ENCODE measurements at places on chromosomes 7 and 10. TPM values are rescaled to one million over a fixed set of nuclear protein-coding genes. Genes with fewer than 3 reads are reported as not detected.

- no peaks in the 10 kb centered on the region for H3K36me3 ChIP-seq
- H3K27ac ChIP-seq, result no peak overlapping the region
- H3K4me1 ChIP-seq, result peaks cover 4% of the 10 kb centered on the region
- no peak for DNase-seq
- no peak overlapping the region for H3K4me3 ChIP-seq
Observed at GRCh38 chr10:73581918-73582317, 9.2 kb downstream of the USP54 start.

Gene TMEM273
- total RNA-seq, result not detected

Gene CTAGE15
- not detected for total RNA-seq

- no peaks in the 10 kb centered on the region for H3K4me1 ChIP-seq
- H3K4me3 ChIP-seq, result no peak overlapping the region
- no peaks in the 10 kb centered on the region for H3K27me3 ChIP-seq
- H3K27ac ChIP-seq, result no peak overlapping the region
- peak; percentile 14 for DNase-seq
- H3K36me3 ChIP-seq, result no peaks in the 10 kb centered on the region
Observed at GRCh38 chr7:90892213-90892612, 296.1 kb downstream of the CDK14 start.

DNA sequence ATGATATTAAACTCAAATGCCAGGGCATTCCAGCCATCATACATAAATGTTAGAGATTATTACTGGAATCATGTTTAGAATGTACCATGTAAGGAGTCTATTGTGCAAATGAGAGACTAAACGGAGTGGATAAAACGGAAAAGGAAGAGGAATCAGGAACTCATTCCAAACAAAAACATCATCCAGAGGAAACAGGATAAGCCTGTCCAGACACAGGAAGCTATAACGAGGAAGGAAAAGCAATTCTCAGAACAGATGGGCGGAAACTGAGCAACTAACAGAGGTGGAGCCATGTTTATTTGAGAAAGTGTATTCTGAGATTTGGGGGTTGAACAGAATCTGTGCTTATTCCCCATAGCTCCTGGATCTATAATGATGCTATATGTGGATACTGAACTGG lies 52.3 kb upstream of the TRIM24 start:
- H3K4me3 ChIP-seq, result no peak overlapping the region
- H3K36me3 ChIP-seq, result no peaks in the 10 kb centered on the region
- no peaks in the 10 kb centered on the region for H3K4me1 ChIP-seq
- H3K27ac ChIP-seq, result no peak overlapping the region

Gene DPYSL4
- total RNA-seq, result 7.2 TPM

GRCh38 chr7:73644688-73645286 lies 20.5 kb upstream of the MLXIPL start:
- H3K36me3 ChIP-seq, result no peaks in the 10 kb centered on the region
- no peak for DNase-seq
- H3K4me1 ChIP-seq, result no peaks in the 10 kb centered on the region

GRCh38 chr10:93907059-93907458 lies 13.3 kb downstream of the SLC35G1 start:
- H3K4me1 ChIP-seq, result no peaks in the 10 kb centered on the region
- H3K27ac ChIP-seq, result no peak overlapping the region
- H3K36me3 ChIP-seq, result peaks cover 6% of the 10 kb centered on the region
- no peaks in the 10 kb centered on the region for H3K27me3 ChIP-seq

DNA sequence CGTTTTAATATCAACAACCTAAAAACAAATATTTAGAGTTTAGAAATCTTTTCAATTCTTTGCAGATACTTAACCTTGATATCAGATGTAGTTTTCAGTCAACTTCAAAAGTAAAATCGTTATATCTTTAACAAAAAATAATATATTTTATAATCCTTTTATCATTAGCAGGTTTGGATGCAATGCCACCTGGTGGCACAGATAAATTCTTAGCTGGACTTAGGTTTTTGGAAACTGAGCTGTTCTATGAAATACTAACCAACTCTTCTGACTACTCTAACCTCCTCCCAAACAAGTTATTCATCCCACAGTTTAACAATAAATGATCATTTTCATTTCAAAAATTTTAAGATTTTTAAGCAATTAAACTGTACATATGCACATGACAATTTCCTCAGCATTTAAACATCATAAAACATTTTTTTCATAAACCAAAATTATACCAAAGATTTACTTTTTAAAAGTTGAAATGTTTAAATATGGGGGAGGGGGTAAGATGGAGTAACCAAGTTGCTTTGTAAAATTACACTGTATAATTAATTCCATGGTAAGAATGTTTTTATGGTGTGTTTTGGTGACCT lies 56.9 kb downstream of the HIBADH start:
- H3K27me3 ChIP-seq, result no peaks in the 10 kb centered on the region
- no peak overlapping the region for H3K4me3 ChIP-seq
- H3K27ac ChIP-seq, result no peak overlapping the region
- peaks cover 6% of the 10 kb centered on the region for H3K4me1 ChIP-seq

Gene ARHGAP22
- total RNA-seq, result 35.3 TPM

Gene AGAP5
- total RNA-seq, result 1.8 TPM

GRCh38 chr10:43899224-43899959 lies 250.7 kb upstream of the ZNF32 start:
- H3K4me1 ChIP-seq, result peaks cover 10% of the 10 kb centered on the region
- H3K27ac ChIP-seq, result no peak overlapping the region
- DNase-seq, result no peak
- H3K4me3 ChIP-seq, result no peak overlapping the region
- H3K27me3 ChIP-seq, result no peaks in the 10 kb centered on the region

DNA sequence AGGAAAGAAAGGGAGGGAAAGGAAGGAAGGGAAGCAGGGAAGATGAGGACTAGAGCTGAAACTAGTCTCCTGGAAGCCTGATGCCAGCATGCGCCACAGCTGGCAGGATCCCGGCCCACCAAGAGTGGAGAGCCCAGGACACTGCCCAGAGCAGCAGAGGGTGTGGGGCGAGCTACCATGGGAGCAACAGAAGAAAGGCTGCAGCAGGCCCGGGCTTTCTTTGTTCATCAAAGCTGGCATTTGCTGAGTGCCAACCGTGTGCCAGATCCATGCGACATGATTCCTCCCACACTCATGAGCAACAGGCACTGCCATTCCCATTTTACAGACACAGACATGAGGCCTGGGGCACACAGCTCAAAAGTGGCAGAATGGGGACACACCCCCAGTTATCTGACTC lies 68.9 kb downstream of the FAM53B start:
- no peaks in the 10 kb centered on the region for H3K36me3 ChIP-seq
- no peak overlapping the region for H3K27ac ChIP-seq
- no peaks in the 10 kb centered on the region for H3K27me3 ChIP-seq
- no peak overlapping the region for H3K4me3 ChIP-seq
- peaks cover 13% of the 10 kb centered on the region for H3K4me1 ChIP-seq

- peaks cover 4% of the 10 kb centered on the region for H3K36me3 ChIP-seq
- no peaks in the 10 kb centered on the region for H3K27me3 ChIP-seq
- peaks cover 11% of the 10 kb centered on the region for H3K4me1 ChIP-seq
- no peak overlapping the region for H3K4me3 ChIP-seq
- DNase-seq, result peak; percentile 79
- peak overlapping the region; percentile 49 for H3K27ac ChIP-seq
Observed at GRCh38 chr7:116258734-116259133, 48.4 kb downstream of the TES start.

- H3K4me1 ChIP-seq, result no peaks in the 10 kb centered on the region
- peaks cover 8% of the 10 kb centered on the region for H3K36me3 ChIP-seq
- H3K27ac ChIP-seq, result no peak overlapping the region
- H3K4me3 ChIP-seq, result no peak overlapping the region
- DNase-seq, result no peak
Observed at GRCh38 chr7:107584716-107585115, 4.7 kb downstream of the BCAP29 start.

DNA sequence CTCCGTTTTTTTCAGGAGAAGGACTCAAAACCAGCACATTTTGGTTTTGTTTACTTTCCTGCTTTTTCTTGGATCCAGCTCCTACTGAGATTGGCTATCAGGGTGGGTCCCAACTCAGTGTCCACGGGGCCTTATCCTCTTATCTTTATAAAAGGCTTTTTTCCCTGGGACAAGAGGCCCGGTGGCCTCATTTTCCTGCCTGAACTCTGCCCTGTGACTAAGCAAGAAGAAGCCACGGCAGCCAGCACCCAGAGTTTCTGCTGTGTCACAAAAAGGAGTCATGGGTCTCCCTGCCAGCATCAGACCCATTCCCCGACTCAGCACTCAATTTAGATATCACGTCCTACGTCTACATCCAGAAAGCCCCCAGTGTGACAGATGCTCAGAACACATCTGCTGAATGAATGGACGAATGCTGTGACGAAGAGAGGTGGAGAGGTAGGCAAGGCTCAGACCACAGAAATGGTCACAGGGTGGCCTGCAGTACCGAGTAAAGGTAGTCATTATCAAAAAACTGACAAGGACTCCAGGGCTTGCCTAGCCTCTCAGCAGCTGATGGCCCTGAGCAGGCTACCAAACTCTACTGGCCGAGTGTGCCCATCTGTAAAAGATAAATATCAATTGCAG lies 16.7 kb downstream of the DLG5 start:
- peak overlapping the region; percentile 54 for H3K27ac ChIP-seq
- no peaks in the 10 kb centered on the region for H3K27me3 ChIP-seq
- H3K4me1 ChIP-seq, result peaks cover 22% of the 10 kb centered on the region
- DNase-seq, result peak; percentile 84
- no peak overlapping the region for H3K4me3 ChIP-seq
- H3K36me3 ChIP-seq, result no peaks in the 10 kb centered on the region

- H3K36me3 ChIP-seq, result no peaks in the 10 kb centered on the region
- peak; percentile 25 for DNase-seq
- no peaks in the 10 kb centered on the region for H3K27me3 ChIP-seq
- no peaks in the 10 kb centered on the region for H3K4me1 ChIP-seq
- H3K4me3 ChIP-seq, result no peak overlapping the region
- no peak overlapping the region for H3K27ac ChIP-seq
Observed at GRCh38 chr10:128263891-128264688, 137.9 kb upstream of the MKI67 start.

DNA sequence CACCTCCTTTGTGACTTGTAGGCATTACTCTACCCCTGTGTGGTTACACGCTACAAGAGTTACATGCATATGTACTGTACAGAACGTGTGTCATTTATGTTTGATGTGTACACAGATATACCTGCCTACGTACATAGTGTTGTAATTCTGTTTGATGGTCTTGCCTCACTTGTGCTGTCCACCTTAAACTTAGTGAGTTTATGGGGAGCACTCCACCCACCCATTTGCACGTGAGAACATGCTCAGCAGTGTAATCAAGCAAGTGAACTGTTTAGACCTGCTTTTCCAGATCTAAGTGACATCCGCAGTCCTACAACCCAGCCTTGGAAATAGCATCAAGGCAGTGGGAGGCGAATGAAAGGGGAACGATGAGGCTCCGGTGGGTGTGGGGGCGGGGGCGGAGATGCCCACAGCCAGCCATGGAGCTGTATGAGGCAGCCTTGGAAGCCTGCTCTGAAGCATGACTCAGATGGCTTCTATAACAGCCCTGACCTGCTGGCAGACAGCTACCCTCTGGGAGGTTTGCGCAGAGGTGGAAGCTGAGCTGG lies 52.1 kb downstream of the SUFU start:
- H3K4me1 ChIP-seq, result peaks cover 5% of the 10 kb centered on the region
- H3K4me3 ChIP-seq, result no peak overlapping the region
- peak; percentile 88 for DNase-seq
- H3K36me3 ChIP-seq, result peaks cover 3% of the 10 kb centered on the region
- H3K27ac ChIP-seq, result no peak overlapping the region

Gene GSTO2
- total RNA-seq, result 2.3 TPM

DNA sequence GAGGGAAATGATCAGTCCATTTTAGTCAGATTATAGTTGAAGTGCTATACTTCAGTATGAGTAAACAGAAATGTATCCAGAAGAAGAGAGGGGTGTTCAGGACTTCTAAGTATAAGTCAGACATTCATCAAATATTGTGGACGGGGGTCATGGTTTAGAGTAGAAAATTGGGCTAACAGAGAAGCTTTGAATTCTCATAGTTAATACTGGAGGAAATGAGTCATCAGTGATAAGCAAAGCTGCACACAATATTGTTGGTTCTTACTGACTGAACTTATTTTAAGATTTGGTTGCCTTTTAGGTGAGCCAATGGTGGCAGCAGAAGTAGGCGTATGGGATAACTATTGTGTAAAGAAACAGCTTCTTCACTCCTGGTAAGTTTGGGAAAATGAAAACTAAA lies 1.7 kb upstream of the SUMF2 start:
- H3K4me1 ChIP-seq, result peaks cover 9% of the 10 kb centered on the region
- no peak overlapping the region for H3K4me3 ChIP-seq
- no peak overlapping the region for H3K27ac ChIP-seq
- no peaks in the 10 kb centered on the region for H3K27me3 ChIP-seq

DNA sequence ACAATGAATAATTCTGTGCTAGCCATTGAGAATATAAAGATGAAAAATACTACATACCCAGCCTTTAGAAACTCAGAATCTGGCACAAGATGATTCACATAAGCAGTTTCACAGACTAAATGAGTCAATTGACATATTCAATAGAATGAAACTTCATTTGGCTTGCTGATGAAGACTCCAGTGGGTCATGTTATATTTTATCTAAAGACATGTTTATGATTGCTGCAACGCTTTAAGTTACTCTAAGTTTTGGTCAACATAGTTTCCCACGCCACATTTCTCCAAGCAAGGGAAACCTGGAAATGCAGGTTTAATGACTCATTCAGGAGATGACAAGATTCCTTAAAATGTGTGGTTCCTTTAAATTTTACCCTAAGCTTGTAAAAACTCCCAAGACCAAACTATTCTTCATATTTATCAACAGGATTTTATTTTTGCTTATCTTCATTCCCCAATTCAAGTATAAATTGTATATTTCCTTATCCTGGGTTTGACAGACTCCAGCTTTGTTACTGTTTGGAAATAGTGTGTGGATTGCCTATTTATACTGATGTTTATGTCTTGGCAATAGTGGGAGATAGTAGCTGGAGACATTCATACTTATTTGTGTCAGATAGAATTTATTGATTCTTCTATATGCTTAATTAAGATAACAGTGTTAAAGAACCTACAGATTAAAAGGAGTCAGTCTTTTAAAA lies 6.6 kb downstream of the SEMA3A start:
- H3K27ac ChIP-seq, result 0 out of 2 replicates have a peak overlapping the region, but pooled peaks have one; percentile 7
- no peaks in the 10 kb centered on the region for H3K27me3 ChIP-seq

Gene ZNF518A
- total RNA-seq, result 7.9 TPM

- peak overlapping the region; percentile 61 for H3K27ac ChIP-seq
- H3K4me3 ChIP-seq, result no peak overlapping the region
- 0 out of 2 replicates have a peak, but pooled peaks cover 1% of the 10 kb centered on the region for H3K36me3 ChIP-seq
- peaks cover 22% of the 10 kb centered on the region for H3K4me1 ChIP-seq
- no peaks in the 10 kb centered on the region for H3K27me3 ChIP-seq
Observed at GRCh38 chr7:105776068-105776790, 100.2 kb downstream of the ATXN7L1 start.

Gene C7orf33
- total RNA-seq, result not detected

Gene NPTX2
- under 0.01 TPM for total RNA-seq

All from IMR-90 (cell line).